ENCODE measurements at places on chromosomes 2 and 18.

GRCh38 chr18:46070815-46071652 lies 1.0 kb downstream of the PSTPIP2 start:
- DNase-seq, result no peak

DNA sequence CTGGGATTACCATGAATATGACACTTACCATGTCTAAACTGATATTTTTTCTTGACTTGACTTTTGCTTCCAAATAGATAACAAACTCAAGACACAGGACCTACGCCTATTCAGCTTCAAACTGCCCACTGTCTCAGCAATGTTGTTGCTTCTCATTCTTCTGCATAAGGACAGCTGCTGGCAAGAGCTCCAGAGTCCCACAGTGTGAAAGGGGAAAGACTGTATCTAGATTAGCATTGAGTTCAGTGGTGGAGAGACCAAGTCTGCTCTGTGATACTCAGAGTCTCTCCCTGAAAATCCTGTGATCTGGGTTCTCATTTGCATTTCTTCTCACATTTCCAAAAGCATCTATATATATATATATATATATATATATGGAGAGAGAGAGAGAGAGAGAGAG lies 247.9 kb upstream of the NT5C1B start:
- DNase-seq, result no peak

GRCh38 chr2:239845968-239846367 lies 179.2 kb downstream of the NDUFA10 start:
- DNase-seq, result no peak

GRCh38 chr2:168614172-168615018 lies 158.3 kb downstream of the CERS6 start:
- DNase-seq, result no peak

DNA sequence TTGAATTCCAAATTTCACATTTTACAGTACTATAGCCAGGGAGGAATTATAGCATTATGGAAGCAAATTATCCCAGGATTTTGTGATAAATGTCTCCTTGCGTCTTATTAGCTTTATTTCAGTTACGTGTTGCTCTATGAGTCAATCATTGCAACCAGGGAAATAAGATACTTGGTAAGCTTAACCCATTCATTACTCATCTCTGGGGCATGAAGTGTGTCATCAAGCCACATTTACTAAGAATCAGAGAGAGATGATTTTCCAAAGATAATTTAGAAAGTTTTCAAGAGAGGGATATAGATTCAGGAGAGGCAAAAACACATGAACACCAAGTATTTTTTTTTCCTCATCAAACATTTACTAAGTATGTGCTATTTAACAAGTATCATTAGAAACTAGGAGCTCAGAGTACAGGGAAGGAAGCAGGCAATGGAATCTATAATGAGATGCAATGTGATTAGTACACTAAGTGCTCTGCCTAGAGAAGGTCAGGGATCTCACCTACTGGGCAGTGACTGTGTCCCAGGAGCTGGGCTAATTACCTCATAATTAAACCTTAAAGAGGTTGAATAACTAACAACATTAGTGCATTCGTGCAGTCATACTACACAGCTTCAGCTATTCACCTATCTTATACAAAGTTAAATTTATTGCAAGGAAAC lies 217.8 kb upstream of the NXPH2 start:
- no peak for DNase-seq

- DNase-seq, result no peak
These were observed 648.0 kb downstream of the SLC4A3 start for GRCh38 chr2:220275454-220275853.

DNA sequence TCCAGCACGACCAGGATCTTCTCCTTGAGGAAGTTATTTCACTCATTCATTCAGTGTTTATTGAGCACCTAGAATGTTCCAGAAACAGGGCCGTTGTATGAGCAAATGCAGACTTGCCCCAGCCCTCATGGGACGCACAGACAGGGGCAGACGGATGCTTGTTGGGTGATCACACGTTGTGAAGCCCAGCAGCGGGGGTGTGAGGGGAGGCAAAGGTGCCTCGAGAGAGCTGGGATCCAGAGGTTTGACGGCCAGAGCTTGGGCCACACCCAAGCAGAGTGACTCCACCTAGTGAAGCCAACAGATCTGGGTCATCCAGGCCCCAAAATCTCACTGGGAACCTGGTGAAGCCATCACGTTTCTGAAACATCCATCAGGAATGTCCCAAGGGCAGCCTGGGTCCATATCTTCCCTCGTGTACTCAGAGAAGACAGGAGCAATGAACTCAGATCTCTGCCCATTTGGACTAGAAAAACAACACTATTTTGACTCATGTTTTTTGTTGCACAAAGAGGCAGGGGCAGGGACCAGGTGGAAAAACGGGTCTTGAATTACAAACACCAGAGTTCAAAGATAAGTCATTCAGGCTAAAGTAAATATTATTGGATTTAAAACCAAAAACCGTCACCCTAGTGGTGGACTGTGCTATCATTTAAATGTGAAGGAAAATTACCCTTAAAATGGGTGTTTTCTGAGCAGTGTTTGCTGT lies 54.9 kb upstream of the RBM44 start:
- DNase-seq, result no peak

- no peak for DNase-seq
These were observed 54.4 kb downstream of the TNS1 start for GRCh38 chr2:217948351-217948791.

- no peak for DNase-seq
These were observed 251.1 kb downstream of the CYP26B1 start for GRCh38 chr2:71896385-71897136.

DNA sequence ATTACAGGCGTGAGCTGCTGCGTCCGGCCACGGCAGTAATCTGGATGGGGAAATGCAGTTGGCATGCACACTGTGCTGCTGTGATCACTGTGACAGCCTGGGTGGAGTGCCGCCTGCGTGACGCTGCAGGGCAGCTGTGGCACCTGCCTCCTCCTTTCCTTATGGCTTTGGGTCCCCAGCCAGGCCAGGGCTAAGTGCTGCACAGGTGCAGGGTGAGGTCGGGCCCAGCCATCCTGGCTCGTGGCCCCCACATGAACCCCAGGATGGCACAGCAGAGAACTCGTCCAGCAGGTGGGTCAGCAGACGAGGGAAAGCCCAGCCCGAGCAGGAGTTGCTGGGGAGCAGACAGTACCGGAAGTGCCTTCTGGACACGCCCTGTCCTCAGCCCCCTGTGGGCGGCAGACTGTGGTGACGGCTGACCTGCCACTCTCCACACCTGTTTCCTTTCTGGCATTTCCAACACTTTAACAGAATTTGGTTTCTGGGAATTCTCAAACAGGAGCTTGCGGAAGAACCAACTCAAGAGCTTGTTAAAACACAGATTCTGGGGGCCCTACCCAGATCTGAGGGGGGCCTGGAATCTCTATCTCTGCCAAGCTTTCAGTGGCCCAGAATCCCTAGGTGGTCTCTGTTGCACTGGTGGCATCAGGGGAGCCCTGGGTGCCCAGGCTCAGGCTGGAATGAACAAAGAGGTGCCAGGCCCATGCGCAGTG lies 16.9 kb downstream of the HS1BP3 start:
- DNase-seq, result no peak
